ENCODE measurements at places on chromosomes 12 and 14.
A peak's percentile ranks its signal among the peaks of the same experiment; 100 is the strongest.

- DNase-seq, result peak; percentile 57
Observed at GRCh38 chr14:95255487-95255886, 64.2 kb downstream of the CLMN start.

DNA sequence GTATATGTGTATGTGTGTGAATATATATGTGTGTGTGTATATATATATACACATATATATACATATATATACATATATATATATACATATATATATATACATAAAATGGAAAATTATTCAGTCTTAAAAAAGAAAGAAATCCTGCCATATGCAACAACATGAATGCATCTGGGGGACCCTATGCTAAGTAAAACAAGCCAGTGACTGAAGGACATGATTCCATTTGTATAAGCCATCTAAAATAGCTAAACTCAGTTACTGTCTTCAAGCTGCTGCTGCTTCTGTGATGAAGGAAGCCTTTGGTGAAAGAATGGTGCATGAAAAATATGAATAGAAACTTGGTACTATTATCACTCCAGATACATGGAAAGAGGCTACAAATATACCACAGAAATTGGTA lies 118.6 kb downstream of the ATXN7L3B start:
- H3K27ac ChIP-seq, result no peak overlapping the region
- DNase-seq, result no peak
- H3K27me3 ChIP-seq, result no peaks in the 10 kb centered on the region
- H3K36me3 ChIP-seq, result no peaks in the 10 kb centered on the region

- no peaks in the 10 kb centered on the region for H3K4me1 ChIP-seq
- H3K27ac ChIP-seq, result no peak overlapping the region
- DNase-seq, result no peak
- no peak overlapping the region for H3K4me3 ChIP-seq
- H3K27me3 ChIP-seq, result peaks cover 18% of the 10 kb centered on the region
Observed at GRCh38 chr14:76742185-76742584, 19.1 kb upstream of the VASH1 start.

DNA sequence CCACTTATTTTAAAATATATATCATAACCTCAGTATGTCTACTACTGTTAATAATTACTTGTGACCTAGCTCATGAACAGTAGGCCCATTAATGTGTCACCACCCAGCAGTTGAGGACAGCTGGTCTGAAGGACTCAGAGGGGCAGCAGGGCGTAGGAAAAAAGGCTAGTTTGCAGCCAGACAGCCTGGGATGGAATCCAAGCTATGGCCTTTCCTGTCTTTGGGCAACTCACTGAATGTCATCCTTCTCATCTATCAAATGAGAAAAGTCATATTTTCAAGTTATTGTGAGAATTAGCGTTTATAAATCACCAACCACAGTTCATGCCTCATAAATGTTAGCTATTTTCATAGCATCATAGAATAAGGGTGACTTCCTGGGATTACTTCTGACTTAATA lies 12.3 kb downstream of the DENND5B start:
- no peak overlapping the region for H3K4me3 ChIP-seq
- no peaks in the 10 kb centered on the region for H3K27me3 ChIP-seq
- H3K4me1 ChIP-seq, result peaks cover 22% of the 10 kb centered on the region
- peak overlapping the region; percentile 85 for H3K27ac ChIP-seq
- peaks cover 47% of the 10 kb centered on the region for H3K36me3 ChIP-seq

- H3K4me3 ChIP-seq, result no peak overlapping the region
- H3K36me3 ChIP-seq, result no peaks in the 10 kb centered on the region
- no peaks in the 10 kb centered on the region for H3K27me3 ChIP-seq
- H3K27ac ChIP-seq, result no peak overlapping the region
Observed at GRCh38 chr12:15700595-15700994, 88.6 kb downstream of the EPS8 start.

DNA sequence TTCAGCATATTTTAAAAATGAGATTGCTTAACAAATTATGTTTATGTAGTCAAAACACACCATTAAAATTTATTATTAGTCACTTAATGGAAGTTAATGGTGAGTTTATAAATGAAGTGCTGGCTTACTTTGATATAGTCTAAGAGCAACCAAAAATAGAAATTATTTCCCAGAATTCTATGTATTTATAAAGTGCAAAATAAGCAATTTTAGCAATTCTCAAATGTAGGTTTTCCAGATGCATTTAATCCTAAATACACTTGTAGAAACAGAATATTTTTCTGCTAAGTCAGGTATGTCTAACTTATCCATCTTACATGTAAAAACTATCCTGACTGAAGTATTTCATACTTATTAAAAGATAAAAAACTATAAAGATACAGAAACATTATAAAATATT lies 11.2 kb downstream of the LMO3 start:
- no peaks in the 10 kb centered on the region for H3K27me3 ChIP-seq
- no peaks in the 10 kb centered on the region for H3K4me1 ChIP-seq
- no peak overlapping the region for H3K4me3 ChIP-seq
- H3K36me3 ChIP-seq, result no peaks in the 10 kb centered on the region
- H3K27ac ChIP-seq, result no peak overlapping the region
- DNase-seq, result no peak

DNA sequence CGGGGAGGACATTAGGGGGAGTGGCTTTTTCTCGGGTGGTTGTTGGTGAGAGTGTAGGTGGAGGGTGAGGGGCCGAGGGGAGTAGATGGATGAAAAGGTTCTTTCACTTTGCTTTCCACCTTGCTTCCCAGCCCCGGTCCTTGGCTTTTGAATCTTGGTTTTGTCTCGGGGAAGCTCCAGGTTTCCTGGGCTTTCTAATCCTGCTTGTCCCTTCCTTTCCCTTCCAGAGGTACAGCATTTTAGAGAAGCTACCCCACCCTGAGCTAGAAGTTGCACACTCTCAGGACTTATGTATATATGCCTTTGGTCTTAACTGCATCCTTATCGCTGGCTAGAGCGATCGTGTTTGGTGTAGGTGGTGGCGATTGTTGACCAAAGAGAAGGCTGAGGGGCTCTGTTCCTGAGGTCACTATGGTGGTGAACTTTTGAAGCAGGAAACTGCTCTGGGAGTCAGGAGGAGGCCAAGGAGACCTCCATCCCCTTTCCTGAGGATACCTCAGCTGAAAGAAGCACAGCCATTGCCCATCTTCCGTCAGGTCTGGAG lies 862 bp downstream of the PIP4K2C start:
- peaks cover 5% of the 10 kb centered on the region for H3K36me3 ChIP-seq
- peaks cover 16% of the 10 kb centered on the region for H3K27me3 ChIP-seq
- H3K4me1 ChIP-seq, result peaks cover 20% of the 10 kb centered on the region
- peak overlapping the region; percentile 96 for H3K4me3 ChIP-seq
- H3K27ac ChIP-seq, result no peak overlapping the region

DNA sequence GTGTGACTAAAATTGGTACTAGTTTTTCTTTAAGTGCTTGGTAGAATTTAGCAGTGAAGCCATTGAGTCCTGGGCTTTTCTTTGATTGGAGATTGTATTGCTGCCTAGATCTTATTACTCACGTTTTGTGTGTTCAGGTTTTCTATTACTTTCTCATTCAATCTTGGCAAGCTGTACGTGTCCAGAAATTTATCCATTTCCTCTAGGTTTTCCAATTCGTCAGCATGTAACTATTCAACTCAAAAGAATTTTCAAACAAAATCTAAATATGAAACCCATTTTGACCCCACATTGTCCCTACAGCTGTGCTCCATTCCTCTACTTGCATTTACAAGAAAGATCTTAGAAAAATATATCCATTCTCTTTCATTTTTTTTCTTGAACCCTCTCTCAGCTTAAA lies 1613.4 kb upstream of the SEL1L start:
- no peak overlapping the region for H3K4me3 ChIP-seq
- no peaks in the 10 kb centered on the region for H3K36me3 ChIP-seq
- H3K4me1 ChIP-seq, result no peaks in the 10 kb centered on the region
- no peak for DNase-seq
- H3K27ac ChIP-seq, result no peak overlapping the region
- peaks cover 3% of the 10 kb centered on the region for H3K27me3 ChIP-seq

DNA sequence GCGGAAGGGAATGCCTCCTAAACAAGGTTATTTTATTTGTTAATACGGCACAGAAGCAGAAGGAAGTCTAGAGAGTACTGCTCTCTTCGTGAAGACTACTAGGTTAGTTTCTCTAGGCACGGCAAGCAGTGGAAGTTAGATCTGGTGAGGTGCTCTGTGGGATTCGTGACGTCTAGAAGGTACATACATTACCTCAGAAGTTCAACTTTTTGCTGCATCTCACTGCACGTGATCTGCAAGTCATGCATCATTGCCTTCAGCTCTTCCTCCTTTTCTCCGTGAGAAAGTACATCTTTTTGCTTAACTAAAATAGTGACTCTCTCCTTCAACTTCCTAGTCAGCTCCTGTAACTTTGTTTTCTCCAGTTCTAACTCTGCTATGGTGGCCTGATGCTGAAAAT lies 74.7 kb downstream of the NIN start:
- no peaks in the 10 kb centered on the region for H3K4me1 ChIP-seq
- no peak for DNase-seq
- no peaks in the 10 kb centered on the region for H3K27me3 ChIP-seq
- peaks cover 45% of the 10 kb centered on the region for H3K36me3 ChIP-seq

GRCh38 chr14:20803223-20803622 lies 579 bp upstream of the RNASE1 start:
- no peak overlapping the region for H3K27ac ChIP-seq
- no peak for DNase-seq
- H3K4me3 ChIP-seq, result no peak overlapping the region
- peaks cover 68% of the 10 kb centered on the region for H3K4me1 ChIP-seq

- peak overlapping the region; percentile 90 for H3K27ac ChIP-seq
- H3K4me1 ChIP-seq, result peaks cover 36% of the 10 kb centered on the region
- H3K4me3 ChIP-seq, result no peak overlapping the region
- DNase-seq, result no peak
Observed at GRCh38 chr14:103704708-103705107, 10.5 kb downstream of the XRCC3 start.

GRCh38 chr14:101870273-101870939 lies 94.0 kb upstream of the DYNC1H1 start:
- peaks cover 18% of the 10 kb centered on the region for H3K4me1 ChIP-seq
- no peak overlapping the region for H3K27ac ChIP-seq
- H3K4me3 ChIP-seq, result no peak overlapping the region
- DNase-seq, result no peak

- DNase-seq, result no peak
- H3K27ac ChIP-seq, result peak overlapping the region; percentile 95
- H3K4me1 ChIP-seq, result peaks cover 59% of the 10 kb centered on the region
- H3K36me3 ChIP-seq, result no peaks in the 10 kb centered on the region
- H3K27me3 ChIP-seq, result peaks cover 3% of the 10 kb centered on the region
Observed at GRCh38 chr14:52356025-52356424, 41.9 kb downstream of the PTGER2 start.

GRCh38 chr14:103885509-103885932 lies 38.1 kb upstream of the PPP1R13B start:
- peaks cover 38% of the 10 kb centered on the region for H3K4me1 ChIP-seq
- H3K27me3 ChIP-seq, result peaks cover 6% of the 10 kb centered on the region
- H3K36me3 ChIP-seq, result no peaks in the 10 kb centered on the region
- no peak for DNase-seq
- H3K4me3 ChIP-seq, result no peak overlapping the region

- no peaks in the 10 kb centered on the region for H3K4me1 ChIP-seq
- no peak overlapping the region for H3K4me3 ChIP-seq
- DNase-seq, result no peak
- H3K27ac ChIP-seq, result peak overlapping the region; percentile 49
- peaks cover 82% of the 10 kb centered on the region for H3K36me3 ChIP-seq
Observed at GRCh38 chr12:118391836-118392235, 15.5 kb downstream of the SUDS3 start.

GRCh38 chr12:3752096-3752709 lies 706 bp downstream of the CRACR2A start:
- H3K27me3 ChIP-seq, result peaks cover 39% of the 10 kb centered on the region
- no peaks in the 10 kb centered on the region for H3K36me3 ChIP-seq
- peaks cover 57% of the 10 kb centered on the region for H3K4me1 ChIP-seq

DNA sequence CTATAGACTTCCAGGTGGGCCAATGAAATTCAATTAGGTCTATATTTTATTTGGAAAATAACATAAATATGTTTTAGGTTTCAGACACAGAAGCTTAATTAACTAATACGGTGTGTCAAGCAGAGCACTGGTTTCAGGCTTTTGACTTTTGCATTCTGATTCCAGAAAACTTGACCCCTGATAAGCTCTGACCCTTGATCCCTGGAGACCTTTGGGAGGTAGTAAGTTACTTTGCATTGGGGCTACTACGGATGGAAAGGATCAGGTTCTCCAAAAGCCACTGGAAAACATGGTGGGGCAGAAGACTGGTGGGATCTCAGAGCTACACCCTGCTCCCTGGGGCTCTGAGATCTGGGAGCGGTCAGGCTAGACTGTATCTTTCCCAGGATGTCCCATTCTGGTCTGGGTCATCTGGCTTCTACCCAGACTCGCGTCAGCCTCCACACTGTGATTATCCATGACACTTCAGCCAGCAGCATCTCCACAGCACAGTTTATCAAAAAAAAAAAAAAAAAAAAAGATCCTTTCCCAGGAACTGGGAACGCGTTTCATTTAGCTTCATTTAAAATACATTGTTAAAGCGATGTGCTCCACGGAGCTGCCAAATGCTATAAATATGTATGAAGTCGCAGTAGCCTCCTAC lies 17.8 kb upstream of the EMP1 start:
- H3K4me3 ChIP-seq, result no peak overlapping the region
- peaks cover 12% of the 10 kb centered on the region for H3K27me3 ChIP-seq
- no peak overlapping the region for H3K27ac ChIP-seq
- DNase-seq, result no peak

DNA sequence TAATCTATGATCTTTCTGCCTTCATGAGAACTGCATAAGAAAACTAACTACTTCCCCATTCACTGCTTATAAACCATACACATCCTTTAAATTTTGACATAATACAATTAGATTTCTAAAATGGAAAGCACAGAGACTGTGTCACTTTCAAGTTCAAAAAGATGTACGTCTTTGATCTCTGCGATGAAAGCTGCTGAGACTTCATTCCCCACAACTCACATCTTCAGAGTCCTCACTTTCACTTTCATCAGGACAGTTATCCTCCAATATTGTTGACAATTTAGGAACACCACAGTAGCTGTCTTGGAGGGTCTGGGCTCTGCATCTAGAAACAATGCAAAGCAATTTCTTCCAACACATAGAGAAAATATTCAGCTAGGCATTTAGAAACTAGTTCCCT lies 47.9 kb upstream of the KCNC2 start:
- H3K36me3 ChIP-seq, result no peaks in the 10 kb centered on the region
- no peak overlapping the region for H3K4me3 ChIP-seq

DNA sequence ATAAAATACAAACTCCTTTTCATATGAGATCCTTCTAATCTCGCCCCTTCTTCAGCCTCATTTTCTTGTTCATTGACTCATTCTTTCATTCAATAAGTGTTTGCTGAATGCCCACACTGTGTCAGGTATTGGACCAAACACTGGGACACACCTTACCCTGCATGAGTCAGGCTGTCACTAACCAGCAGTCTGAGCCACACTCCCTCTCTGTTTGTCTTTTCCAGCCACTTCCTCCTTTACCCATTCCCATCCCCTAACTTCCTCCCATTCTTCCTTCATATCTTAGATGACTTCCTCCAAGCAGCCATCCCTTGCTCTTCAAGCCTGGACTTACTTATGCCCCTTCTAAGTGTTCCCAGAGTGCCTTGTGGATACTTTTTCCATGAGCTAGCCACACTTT lies 27.0 kb upstream of the HIF1A start:
- H3K4me1 ChIP-seq, result no peaks in the 10 kb centered on the region
- DNase-seq, result no peak
- H3K36me3 ChIP-seq, result no peaks in the 10 kb centered on the region
- peaks cover 7% of the 10 kb centered on the region for H3K27me3 ChIP-seq
- H3K4me3 ChIP-seq, result no peak overlapping the region
- H3K27ac ChIP-seq, result no peak overlapping the region
